IMR-90 (cell line): ENCODE measurements at places on chromosomes 5 and 9. TPM values are rescaled to one million over a fixed set of nuclear protein-coding genes. Genes with fewer than 3 reads are reported as not detected.

The SLC27A6 gene
- 0.02 TPM in 1 of 2 replicates, not detected in the other for polyA plus RNA-seq

The IFNK gene
- polyA plus RNA-seq, result not detected in 2 replicates

The KCNV2 gene
- not detected in 2 replicates for polyA plus RNA-seq

The RGS3 gene
- 65.6 and 68.7 TPM in 2 replicates for polyA plus RNA-seq

The CCDC152 gene
- polyA plus RNA-seq, result 0.57 and 0.87 TPM in 2 replicates

The IL4 gene
- not detected in 2 replicates for polyA plus RNA-seq

The C8G gene
- polyA plus RNA-seq, result 0.37 and 0.80 TPM in 2 replicates
